ENCODE measurements at places on chromosomes 11 and 22.

DNA sequence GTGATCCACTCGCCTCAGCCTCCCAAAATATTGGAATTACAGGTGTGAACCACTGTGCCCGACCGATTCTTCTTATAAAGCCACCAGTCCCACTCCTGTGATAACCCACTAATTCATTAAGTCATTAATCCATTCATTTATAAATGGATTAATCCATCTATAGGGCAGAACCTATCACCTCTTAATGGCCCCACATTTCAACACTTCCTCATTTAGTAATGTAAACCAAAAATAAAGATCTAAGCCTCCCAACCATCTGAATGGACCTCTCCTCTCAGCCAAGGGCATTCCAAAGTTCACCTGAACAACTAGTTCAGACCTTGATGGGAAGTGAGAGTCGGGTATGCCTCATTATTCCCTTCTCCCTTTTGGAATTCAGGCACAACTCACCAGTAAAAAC is 9.9 kb upstream of the MRPL11 start:
- no peak for DNase-seq

GRCh38 chr11:47716692-47717091 is 1.5 kb upstream of the AGBL2 start:
- DNase-seq: no peak

DNA sequence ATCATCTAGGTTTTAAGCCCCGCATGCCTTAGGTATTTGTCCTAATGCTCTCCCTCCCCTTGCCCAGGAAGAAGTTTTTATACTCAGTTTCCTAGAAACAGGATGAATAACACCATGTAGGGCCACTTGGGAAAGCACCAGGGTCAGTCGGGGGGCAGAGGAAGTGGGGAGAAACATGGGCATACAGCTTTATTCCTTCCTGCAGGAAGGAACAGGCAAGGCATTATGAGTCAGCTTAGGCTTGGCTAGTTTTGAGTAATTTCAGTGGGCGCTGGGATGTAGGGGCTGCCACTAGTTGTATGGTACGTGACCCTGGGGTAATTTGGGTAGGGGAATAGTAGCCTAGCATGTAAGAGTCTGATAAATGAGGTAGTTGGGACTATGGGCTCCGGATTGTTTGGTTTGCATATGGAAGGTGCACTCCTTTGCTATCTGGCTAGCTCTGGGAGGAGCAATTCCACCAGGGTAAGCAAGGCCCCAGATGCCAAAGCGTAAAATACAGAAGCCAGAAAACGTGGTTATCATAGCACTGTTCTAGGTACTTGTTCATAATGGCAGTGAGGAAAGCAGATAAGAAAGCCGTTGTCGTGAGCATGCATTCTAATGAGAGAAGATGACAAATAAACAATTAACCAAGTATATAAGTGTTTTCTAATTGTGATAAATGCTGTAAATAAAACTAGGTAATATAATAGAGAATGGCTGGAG is 24.8 kb downstream of the ACER3 start:
- no peak for DNase-seq

DNA sequence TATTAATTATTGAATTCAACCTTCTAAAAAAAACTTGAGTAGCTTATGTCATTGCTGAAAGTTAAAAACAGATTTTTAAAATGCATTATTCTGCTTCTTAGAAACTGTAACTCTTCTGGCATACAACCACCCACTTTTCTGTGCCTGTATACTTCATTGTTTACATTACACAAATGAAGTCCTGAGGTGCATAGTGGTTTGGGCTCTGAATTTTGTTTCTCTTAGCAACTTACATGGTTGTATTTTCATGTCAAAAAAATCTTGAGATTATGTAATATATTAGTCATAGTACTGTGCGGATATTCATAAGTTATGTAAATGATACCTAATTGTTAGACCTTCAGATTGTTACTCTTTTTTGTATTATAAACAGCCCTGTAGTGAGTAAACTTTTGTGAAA is 12.2 kb downstream of the SC5D start:
- DNase-seq: no peak

DNA sequence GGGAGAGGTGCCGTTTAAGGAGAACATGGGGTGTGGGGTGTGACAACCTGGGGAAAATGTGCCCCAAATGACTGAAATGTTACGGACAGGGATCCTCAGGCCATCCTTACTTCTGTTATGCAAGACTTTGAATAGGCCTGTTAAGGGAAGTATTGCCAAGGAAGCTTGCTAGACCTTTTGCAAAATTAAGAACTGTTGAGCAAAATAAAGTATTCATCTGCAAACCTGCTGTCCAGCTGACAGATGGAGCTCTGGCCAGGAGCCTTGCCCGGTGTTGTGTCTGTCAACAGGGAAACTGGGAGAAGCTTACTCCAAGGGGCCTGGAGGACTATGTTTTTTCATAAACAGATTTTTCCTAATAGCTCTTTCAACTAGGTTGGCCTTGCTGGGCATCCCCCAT is 48.0 kb downstream of the FAT3 start:
- DNase-seq: no peak

All from progenitor cell of endocrine pancreas (in vitro differentiated cells).